ENCODE measurements at places on chromosomes 1 and 21.

GRCh38 chr1:182279724-182280503, 111.7 kb downstream of the GLUL start:
- no peak for DNase-seq

GRCh38 chr1:226655251-226656163, 83.6 kb downstream of the ITPKB start:
- peak; percentile 25 for DNase-seq

GRCh38 chr1:116391185-116391584, 18.1 kb downstream of the ATP1A1 start:
- no peak for DNase-seq

GRCh38 chr1:186960861-186961260, 132.1 kb downstream of the PLA2G4A start:
- no peak for DNase-seq

GRCh38 chr1:213387380-213388015, 336.5 kb downstream of the RPS6KC1 start:
- DNase-seq = no peak

- DNase-seq = no peak
These were observed 35.5 kb downstream of the IFNAR1 start for GRCh38 chr21:33360281-33360680.

DNA sequence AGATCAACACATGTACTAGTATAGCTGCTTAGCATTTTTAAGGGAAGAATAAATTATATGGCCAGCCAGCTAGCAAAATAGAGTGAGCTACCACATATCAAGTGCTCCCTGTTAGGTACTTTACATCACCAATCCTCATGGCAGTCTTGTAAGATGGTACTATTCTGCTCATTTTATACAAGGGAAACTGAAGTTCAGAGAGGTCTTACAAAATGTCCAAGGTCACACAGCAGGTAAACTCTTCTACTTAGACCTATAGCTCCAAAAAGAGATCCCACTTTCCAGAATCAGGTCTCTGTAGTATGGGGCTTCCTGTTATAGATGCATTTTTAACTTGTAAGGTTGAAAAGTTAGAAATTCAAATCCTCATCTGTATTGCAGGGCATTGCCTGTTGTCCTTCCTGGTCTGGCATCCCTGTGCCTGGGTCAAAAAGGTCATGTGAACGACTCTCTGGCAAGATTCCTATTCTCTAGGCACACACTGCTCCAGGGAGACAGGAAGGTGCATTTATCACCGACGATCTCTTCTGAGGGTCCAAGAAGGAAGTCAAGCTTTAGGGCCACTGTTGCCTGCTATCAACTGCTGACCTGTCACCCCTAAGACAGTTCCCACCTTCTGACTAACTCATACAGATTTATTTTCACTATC, 41.1 kb downstream of the TRIT1 start:
- DNase-seq = no peak

- no peak for DNase-seq
These were observed 17.5 kb upstream of the CDA start for GRCh38 chr1:20571427-20571826.

- DNase-seq = no peak
These were observed 9.9 kb downstream of the ARHGEF10L start for GRCh38 chr1:17549384-17549783.

GRCh38 chr1:193537266-193538002, 351.0 kb upstream of the B3GALT2 start:
- DNase-seq = peak; percentile 64

DNA sequence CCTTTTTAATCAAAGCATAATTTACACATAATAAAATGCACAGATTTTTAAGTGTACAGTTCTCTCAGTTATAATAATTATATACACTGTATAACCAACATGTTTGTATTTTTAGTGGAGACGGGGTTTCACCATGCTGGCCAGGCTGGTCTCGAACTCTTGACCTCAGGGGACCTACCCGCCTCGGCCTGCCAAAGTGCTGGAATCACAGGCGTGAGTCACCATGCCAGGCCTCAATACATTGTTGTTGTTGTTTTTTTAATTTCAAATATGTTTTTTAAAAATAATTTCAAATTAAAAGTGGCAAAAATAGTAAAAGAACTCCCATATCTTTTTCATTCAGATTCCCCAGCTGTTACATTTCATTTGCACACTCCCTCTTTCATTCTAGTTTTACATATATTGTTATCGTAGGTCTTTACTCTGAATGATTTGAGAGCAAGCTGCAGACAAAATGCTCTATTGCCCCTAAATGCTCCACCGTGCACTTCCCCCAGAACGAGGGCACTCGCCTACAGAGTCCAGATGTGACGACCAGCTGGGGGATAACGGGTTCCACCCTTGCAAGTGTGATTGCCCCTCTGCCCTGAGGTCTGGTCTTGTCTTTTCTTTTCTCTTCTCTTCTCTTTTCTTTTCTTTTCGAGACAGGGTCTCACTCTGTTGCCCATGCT, 19.2 kb upstream of the RD3 start:
- DNase-seq = no peak

DNA sequence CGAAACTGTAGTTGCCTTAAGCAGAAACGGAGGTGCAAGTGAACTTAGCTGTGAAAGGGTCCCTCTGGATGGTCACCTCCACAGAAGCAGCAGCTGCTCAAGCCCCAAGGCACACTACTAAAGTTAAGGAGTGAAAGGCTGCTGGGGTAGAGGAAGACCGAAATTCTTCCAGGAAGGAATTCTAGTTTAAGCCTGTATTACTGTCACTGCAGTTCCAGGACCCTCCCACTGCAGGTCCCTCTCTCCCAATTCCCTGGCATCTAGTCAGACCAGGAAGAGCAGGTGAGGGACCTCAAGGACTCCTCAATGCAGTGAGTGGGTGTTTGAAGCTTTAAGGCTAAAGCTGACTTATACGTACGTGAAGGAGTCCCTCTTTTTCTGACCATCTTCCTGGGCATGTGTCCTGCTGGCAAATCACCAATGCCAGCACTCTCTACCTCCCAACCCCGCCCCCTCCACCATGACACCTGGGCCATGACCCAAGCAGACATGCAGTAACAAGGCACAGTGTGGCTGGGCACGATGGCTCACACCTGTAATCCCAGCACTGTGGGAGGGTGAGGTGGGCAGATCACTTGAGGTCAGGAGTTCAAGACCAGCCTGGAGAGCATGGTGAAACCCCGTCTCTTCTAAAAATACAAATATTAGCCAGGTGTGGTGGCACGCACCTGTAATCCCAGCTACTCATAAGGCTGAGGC, 57.2 kb downstream of the TGFBR3 start:
- DNase-seq = no peak

DNA sequence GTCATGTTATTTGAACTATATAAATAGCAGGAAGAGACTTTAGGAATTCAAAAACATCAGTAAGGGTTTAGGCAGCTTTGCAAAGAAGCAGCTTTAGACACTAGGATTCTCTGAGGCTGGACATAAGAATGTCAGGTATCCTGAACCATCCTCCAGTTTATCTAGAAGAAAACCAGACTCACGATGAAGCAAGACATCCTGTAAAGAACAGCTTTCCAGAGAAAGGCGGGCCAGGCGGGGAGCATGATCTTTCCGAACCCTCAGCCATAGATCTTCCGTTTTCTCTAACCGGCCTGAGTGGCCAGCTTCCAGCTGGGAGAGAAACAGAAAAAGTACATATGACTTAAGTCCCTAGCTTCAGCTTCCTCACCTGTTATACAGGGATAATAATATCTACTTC, 39.3 kb upstream of the RBBP5 start:
- DNase-seq = no peak

- no peak for DNase-seq
These were observed 6.0 kb upstream of the TRAPPC10 start for GRCh38 chr21:44006017-44006619.

DNA sequence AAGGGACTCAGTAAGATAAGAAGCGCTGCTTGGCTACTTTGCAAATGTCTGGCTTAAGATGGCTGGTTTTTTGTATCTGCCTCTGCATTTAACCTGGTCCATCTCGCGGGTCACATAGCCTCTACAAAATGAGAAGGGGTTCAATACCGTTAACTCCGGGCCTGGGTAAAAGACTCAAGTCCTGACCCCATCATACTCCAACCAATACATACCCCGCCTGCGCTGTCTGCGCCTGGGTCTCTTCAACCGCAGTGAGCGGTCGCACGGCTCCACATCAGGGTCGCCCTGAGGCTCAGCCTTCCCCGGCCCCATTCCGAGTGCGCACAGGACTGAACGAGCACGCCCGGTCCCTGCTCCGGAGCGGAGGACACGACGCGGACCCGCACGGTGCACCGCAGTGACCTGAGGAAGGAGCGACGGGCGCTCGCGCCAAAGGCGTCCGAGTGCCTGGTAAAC, 558 bp upstream of the PGD start:
- no peak for DNase-seq

DNA sequence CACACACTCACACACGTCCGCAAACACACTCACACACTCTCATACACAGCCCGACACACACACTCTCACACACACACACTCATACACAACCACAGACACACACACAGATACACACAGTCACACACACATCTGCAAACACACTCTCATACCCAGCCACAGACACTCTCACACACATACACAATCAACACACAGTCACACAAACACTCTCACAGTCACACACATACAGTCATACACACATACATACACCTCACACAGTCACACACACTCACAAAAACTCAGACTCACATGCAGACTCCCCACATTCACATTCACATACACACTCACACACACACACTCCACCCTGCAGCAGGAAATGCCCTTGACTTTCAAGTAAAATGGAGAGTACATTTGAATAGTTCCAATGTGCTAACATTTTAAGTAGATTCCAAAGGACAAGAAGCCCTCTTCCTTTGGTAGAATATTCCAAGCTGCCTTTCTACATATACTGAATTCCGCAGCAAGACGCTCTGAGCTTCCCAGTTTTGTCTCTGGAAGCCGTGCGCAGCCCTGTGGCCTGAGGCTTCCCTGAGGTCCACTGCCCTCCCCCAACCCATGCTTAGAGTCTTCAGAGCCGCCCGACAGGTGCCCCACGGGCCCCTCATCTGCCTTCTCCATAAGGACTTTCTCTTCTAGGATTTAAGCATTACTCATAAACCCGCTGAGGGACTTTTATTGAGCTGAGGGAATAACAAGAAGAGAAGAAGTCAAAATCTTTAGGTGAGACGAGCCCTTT, 9.7 kb downstream of the BATF3 start:
- DNase-seq = no peak

GRCh38 chr1:45122724-45123123, 83.7 kb downstream of the ZSWIM5 start:
- no peak for DNase-seq

DNA sequence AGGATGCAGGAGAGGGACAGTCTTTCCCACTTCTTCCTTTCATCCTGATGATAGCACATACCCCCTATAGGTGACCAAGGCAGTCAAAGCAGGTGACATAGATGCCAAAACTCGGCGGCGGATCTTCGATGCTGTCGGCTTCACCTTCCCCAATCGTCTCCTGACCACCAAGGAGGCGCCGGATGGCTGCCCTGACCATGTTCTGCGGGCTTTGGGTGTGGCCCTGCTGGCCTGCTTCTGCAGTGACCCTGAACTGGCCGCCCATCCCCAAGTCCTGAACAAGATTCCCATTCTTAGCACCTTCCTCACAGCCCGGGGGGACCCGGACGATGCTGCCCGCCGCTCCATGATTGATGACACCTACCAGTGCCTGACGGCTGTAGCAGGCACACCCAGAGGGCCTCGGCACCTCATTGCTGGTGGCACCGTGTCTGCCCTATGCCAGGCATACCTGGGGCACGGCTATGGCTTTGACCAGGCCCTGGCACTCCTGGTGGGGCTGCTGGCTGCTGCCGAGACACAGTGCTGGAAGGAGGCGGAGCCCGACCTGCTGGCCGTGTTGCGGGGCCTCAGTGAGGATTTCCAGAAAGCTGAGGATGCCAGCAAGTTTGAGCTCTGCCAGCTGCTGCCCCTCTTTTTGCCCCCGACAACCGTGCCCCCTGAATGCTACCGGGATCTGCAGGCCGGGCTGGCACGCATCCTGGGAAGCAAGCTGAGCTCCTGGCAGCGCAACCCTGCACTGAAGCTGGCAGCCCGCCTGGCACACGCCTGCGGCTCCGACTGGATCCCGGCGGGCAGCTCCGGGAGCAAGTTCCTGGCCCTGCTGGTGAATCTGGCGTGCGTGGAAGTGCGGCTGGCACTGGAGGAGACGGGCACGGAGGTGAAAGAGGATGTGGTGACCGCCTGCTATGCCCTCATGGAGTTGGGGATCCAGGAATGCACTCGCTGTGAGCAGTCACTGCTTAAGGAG, 2.9 kb downstream of the NCDN start:
- DNase-seq = no peak

GRCh38 chr21:16965424-16965823, 547.4 kb upstream of the CXADR start:
- no peak for DNase-seq

DNA sequence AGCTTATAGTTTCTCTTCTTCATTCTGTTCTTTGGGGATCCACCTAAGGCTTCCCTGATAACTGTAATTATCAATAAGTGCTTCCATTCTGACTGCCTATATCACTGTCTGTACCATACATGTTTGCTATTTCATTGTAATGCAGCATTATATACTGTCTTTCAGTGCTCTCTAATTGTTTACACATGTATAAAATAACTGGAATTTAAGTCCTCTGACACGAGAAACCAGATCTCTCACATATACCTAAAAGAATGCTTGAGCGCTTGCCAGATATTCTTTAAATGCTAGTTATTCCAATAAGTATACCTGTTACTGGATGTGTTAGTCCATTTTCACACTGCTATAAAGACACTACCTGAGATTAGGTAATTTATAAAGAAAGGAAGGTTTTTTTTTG, 34.7 kb downstream of the CELF3 start:
- no peak for DNase-seq

DNA sequence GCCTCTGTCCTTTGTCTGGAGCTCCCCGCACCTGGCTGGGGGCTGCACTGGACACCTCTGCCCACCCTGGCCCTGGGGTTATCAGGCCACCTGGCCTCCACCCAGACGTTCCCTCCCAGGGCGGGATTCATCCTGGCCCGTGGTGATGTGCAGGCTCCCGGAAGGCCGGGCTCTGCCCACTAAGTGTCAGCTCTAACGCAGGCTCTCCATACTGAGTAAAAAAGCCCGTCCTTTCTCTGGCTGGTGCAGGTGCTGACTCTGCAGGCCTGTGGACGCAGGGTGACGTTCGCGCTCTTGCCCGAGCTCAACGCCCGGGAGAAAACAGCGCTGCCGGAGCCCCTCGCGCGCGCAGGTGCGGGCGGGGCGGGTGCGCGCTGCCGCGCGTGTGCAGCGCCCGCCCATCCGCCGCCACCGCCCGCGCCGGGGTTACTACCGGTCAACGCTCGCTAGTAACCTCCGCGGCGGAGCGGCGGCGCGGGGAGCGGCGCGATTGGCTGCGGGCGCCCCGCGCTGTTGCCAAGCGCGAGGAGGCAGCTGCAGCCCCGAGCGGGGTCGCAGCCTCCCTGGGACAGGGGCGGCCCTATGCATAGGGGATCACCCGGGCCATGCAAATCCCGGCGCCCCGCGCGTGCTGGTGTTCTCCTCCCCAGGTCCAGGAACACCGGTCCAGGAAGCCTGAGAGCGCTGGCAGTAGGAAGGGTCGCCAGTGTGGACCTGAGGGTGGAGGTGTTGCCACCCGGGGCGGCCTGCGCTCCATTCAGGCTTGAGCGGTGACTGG, 15.7 kb downstream of the ABCG1 start:
- DNase-seq = peak; percentile 88
